ENCODE measurements at places on chromosomes 11 and 22.

GRCh38 chr11:68778205-68778604 is 26.9 kb upstream of the TESMIN start:
- DNase-seq: no peak

GRCh38 chr11:34616830-34617504 is 3.9 kb upstream of the EHF start:
- DNase-seq: no peak

DNA sequence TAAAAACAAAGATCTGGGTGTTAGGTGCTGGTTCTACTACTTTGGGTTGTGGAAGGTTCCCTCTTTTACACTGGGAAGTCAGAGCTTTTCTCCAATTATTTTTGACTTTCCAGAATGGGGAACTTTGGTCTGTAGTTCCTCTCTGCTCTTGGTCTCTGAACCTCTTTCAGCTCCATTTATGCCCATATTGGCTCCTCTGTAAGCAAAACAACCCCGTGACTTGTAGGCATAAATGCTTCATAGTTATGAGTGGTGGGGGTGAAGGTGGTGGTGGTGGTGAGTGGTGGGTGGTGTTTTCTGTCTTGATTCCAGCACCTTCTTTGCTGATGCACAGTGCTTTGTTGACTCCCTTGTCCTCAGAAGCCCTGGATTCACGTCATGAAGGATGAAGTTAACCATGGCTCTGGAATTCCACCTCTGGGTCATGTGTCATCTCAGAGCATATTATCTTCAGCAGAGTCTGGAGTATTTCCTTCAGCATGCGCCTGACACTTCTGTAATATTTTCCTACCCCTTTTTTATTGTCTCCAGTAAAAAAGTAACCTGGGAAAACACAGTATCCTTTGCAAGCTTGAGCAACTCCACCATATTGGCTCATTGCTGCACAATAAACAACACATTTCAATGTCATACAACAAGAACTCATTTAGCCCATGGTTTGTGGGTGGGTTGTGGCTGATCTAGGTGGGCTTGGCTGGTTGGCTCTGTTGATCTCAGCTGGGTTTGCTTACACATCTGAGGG is 24.1 kb upstream of the GRK3 start:
- no peak for DNase-seq

- DNase-seq: no peak
Measured at GRCh38 chr11:10763766-10764165, 12.7 kb downstream of the CTR9 start.

- DNase-seq: no peak
Measured at GRCh38 chr22:41801147-41801819, 804 bp downstream of the CCDC134 start.

DNA sequence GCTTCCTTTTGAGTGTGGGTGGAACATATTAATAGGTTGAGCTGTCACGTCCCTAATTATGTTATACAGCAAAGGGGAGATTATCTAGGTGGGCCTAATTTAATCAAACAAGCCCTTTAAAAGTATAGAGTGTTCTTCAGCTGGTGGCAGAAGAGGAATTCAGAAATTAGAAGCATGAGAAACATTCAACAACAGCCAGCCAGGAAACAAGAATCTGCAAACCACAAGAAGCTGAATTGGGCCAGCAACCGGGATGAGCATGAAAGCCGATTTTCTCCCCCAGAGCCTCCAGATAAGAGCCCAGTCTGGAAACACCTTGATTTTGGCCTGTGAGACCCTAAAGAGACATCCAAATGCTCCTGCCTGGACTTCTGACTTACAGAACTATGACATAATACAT is 105.8 kb upstream of the LDLRAD3 start:
- no peak for DNase-seq
